ENCODE measurements at places on chromosomes 16 and 17.

DNA sequence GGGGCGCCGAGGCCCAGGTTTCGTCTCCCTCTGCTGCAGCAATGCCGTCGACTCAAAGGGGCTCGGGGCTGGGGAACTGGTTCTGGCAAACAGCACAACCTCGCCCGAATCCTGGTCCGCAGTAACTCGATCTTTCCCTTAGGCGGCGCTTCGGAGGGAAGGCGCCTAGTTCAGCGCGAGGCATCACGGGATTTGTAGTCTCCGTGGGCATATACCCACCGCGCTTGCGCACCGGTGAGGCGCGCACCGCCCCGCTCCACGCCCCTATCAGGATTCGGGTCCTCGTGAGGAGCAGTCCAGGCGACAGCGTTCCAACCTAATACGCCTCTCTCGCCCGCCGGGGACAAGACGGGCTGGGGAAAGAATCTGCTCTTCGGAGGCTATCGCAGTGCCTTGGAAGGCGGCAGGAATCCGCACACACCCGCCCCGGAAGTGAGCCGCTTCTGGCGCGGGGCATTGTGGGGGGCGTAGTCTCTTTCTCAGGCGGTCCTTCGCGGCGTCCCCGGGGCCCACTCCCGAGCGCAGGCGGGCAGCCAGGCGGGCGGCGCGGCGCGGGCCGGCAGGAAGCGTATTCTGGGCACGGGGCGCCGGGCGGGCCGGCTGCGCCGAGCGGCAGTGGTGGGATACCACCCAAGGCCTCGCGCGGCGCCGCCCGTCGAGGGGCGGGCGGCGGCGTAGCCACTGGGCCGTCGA is at the start of gene THAP11:
TSS of gene THAP11 (plus strand) at position 505 of the 693 bp plus-strand sequence. CDS start 235 bp downstream, outside the sequence.
- DNase-seq: peak; percentile 87

DNA sequence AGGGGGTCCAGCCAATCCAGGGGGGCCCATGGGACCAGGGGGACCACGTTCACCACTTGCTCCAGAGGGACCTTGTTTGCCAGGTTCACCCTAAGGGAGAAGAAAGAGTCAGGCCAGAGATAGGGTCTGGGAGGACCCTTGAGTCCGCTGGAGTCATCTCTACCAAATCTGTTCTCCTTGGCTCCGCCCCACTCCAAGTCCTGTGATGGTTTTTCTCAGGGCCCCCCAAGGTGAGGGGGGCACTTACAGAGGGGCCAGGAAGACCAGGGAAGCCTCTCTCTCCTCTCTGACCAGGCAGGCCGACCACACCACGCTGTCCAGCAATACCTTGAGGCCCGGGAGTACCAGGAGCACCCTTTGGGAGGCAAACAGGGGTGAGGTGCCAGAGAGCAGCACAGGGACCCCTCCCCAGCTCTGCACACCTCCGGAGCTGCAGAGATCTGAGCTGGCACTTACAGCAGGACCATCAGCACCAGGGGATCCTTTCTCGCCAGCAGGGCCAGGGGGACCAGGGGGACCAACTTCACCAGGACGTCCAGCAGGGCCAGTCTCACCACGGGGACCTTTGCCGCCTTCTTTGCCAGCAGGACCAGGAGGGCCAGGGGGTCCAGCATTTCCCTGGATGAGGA is 12.4 kb downstream of the COL1A1 start:
- DNase-seq: no peak

DNA sequence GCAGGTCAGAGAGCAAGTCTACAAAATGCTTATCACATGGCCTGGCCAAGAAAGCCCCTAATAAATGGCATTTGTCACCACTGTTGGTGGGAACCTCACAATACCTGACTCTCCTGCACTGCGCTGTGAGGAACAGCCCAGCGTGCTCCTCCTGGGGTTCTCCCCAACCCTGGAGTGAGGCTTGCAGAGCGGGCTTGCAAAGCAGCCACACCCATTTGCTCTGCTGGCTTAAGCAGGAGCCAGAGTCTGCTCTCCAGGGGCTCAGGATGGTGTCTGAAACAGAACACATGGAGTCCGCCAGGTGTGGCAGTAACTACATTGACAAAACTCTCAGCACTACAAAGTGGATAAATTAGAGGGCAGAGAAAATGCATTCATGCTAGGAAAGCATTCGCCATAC is 331.0 kb upstream of the CCL2 start:
- no peak for DNase-seq

DNA sequence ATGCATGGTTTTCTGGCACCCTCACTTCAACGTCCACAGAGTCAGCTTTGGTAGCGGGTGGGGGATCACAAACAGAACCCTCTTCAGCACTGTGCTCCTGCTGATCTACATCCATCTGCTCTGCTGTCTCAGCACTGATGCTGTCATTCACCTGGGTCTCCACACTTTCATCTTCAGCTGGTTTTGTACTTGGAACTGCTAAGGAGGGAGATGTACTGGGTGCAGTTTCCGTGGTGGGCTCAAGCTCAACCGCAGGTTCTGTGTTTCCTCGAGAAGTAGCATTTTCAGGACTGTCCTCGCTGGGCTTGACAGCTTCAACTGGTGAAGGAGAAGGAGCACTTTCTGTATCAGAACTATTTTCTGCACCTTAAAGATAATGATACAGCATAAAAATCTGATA is 101.8 kb downstream of the TTC19 start:
- DNase-seq: no peak

DNA sequence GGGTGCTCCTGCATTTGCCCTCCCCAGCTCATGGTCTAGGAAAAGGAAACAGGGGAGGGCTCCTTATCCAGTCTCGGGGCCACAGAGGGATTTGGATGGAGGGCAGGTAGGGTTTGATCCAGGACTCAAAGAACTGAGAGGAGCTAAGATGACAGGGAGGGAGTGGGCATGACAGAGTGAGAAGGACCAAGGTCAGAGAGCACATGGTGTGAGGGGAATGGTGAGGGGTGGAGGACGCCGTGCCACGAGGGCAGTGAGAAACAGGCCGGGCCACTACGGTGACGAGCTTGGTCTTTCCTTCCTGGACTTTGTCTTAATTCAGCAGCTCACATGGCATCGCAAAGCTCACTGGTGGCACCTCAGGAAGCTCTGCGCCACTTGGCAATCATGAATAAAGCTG is 35.2 kb downstream of the IRF8 start:
- DNase-seq: no peak

DNA sequence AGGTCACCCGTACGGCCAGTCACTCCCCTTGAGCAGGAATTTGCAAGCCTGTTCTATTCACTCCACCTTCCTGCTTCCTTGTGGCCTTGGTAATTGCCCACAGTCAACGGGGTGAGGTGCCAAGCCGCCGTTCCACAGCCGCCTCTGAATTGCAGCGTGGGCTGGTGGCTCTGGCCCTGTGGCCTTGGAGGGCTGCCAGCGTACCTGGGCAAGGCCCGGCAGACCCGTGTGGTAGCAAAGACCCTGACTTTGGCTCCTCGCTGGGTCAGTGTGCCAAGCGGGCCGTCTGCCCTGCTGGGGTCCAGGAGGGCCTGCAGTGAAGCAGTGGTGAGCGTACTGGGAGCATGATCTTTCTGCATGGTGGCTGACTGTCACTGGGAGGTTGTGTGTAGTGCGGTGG is 3.6 kb downstream of the BANP start:
- no peak for DNase-seq

DNA sequence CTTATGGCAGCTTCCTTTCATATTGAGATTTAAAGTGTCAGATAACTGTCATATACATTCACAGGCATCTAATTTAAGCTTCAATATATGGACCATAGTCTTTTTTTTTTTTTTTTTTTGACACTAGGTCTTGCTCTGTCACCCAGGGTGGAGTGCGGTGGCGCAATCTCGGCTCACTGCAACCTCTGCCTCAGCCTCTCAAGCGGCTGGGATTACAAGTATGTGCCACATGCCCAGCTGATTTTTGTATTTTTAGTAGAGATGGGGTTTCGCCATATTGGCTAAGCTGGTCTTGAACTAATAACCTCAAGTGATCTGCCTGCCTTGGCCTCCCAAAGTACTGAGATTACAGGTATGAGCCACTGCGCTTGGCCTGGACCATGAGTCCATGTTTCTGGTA is 13.6 kb downstream of the CEP95 start:
- no peak for DNase-seq

GRCh38 chr17:42313773-42314566 is 25.7 kb downstream of the STAT5A start:
- no peak for DNase-seq

DNA sequence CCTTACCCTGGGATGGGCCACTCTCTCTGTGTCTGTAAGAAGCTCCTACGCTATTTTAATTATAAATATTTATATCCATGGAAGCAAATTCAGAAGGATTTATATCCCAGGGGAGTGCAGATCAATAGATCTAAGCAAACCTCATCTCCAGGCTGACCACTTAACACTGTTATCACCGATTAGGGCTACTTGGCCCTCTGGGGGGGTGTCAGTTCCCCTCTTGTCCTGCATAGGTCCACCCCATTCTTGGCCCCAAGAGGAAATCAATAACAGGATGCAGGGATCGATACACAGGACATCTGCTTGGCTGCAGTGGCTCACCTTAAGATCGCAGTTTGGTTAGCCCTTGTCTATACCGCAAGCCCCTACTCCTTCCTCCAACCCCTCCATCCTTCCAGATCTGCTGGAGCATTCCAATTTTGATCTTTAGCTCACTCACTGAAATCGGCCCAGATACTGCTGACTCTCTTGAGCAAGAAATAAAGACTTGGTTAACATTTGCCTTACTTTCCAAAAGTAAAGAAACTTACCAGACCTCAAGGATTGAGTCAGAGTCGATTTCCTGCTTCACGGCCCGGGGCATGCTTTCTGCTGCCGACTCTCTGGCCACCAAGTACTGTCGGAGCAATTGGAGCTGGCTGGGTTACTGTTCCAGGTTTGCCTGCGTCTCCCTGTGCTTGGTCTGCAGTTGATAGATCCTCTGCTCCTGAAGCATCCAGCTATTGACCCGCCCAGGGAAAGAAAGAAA is 112.3 kb upstream of the PMFBP1 start:
- no peak for DNase-seq

DNA sequence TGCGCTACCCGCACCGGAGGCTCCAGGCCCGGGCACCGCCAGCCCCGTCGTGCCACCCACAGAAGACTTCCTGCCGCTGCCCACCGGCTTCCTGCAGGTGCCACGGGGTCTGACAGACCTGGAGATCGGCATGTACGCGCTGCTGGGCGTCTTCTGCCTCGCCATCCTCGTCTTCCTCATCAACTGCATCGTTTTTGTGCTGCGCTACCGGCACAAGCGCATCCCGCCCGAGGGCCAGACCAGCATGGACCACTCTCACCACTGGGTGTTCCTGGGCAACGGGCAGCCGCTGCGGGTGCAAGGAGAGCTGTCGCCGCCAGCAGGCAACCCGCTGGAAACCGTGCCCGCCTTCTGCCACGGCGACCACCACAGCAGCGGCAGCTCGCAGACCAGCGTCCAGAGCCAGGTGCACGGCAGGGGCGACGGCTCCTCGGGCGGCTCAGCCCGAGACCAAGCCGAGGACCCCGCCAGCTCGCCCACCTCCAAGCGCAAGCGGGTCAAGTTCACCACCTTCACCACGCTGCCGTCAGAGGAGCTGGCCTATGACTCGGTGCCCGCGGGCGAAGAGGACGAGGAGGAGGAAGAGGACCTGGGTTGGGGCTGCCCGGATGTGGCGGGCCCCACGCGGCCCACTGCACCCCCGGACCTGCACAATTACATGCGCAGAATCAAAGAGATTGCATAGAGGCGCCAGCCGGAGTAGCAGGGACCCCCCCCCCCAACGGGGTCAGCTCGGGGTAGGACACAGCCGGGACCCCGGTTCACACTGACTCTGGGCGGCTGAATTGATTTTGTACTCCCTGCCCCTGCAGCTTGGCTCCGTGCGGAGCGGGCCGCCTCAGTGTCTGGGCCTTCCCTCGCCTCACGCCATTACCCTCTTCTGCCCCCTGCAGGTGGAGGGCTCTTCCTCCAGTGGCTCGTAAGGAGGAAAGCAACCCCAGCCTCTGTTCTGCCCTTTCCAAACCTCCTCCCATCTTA is 58.5 kb downstream of the TMEM132E start:
- peak; percentile 70 for DNase-seq

DNA sequence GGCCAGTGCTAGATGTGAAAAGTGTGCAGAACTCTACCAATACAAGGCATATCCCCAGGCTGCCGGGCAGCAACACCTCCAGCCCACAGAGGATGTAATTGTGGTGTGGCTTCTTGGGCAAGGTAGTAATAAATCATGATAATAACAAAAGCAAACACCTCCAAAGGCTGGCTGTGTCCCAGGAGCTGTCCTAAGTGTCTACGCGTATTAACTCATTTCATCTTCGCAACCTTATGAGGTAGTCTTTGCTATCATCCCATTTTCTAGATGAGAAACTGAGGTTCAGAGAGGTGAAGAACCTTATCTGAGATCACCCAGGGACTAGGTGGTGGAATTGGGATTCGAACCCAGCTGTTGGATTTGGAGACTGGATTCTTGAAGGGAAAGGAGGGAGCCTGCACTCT is 5.3 kb downstream of the PDK2 start:
- no peak for DNase-seq
